ENCODE measurements at places on chromosomes 2 and 18. TPM values are rescaled to one million over a fixed set of nuclear protein-coding genes. Genes with fewer than 3 reads are reported as not detected.

- peak; percentile 91 for DNase-seq
These were observed 10.4 kb upstream of the KCNF1 start for GRCh38 chr2:10901160-10901939.

DNA sequence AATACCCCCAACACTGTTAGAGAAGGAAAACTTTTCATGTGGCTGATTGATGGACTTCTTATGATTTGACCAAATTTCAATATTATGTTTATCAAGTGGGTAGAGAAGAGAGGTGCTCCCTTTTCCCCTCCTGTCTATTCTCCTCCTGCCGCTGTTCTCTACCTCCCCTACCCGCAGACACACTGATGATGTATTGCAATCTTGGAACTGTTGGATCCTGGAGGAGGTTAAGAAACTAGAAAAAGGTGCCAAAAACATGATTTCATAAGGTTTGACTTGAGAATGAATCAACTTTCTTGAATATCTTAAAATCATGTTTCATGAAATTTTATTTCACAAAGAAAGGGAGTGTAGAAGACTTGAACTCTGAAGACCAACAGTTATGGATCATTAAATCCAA is 125.8 kb downstream of the MEIS1 start:
- DNase-seq = no peak

TMEM185B gene
- 34.5 TPM for total RNA-seq

DNA sequence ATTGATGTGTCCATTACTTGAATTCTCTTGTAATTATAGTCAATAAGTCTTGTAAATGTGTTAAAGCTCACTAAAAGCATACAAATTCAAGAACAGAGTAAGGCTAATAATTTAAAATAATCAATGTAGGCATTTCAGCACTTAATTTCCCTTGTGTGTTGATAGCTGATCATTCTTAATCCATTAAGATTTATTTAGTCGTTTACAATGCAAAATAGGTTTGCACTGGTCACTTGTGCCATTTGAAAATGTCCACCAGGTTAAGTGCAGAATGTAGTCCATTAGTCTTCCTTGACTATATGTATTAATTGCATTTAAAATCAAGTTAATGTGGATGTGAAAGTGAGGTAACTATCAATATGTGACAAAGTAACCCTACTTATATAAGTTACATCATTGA is 39.4 kb downstream of the ZNF407 start:
- DNase-seq = no peak

- DNase-seq = no peak
These were observed 118.1 kb downstream of the NCK2 start for GRCh38 chr2:105862843-105863242.

GRCh38 chr2:98253461-98254070 is 92.7 kb upstream of the CNGA3 start:
- DNase-seq = peak; percentile 8

DNA sequence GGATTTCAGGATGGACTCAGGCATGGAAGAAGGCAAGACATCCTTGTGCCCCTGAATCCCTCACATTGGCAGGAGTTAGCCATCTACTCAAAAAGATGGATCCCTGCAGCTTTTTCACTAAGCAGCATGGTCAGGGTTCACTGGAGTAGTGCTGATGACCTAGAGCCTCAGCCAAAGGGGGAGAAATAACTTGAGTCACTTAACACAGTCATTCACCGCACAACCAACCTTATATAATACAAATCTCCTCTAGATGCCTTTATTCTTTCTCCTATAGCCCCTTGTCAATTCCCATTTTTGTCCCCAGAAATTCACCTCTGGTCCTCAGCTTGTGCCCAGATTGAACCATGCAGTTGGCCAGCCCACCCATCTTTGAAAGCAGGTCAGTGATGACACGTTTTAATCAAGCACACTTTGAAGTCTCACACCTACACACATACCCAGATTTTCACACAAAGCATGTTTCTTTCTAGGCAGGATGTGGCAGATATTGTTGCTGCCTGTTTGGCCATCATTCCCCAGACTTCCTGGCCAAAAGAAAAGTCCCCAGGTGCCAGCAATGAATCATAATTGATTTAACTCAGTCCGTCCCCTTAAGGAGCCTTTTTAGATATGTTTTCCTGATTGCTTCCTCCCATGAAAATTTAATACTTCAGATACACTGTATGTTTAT is 84.2 kb downstream of the LBH start:
- no peak for DNase-seq

Measured in RPMI7951 (cell line).